RPMI7951 (cell line): ENCODE measurements at places on chromosomes 5 and 9. TPM values are rescaled to one million over a fixed set of nuclear protein-coding genes. Genes with fewer than 3 reads are reported as not detected.

GRCh38 chr9:134152022-134152448 lies 12.3 kb downstream of the RNU6ATAC start:
- no peak for DNase-seq

DNA sequence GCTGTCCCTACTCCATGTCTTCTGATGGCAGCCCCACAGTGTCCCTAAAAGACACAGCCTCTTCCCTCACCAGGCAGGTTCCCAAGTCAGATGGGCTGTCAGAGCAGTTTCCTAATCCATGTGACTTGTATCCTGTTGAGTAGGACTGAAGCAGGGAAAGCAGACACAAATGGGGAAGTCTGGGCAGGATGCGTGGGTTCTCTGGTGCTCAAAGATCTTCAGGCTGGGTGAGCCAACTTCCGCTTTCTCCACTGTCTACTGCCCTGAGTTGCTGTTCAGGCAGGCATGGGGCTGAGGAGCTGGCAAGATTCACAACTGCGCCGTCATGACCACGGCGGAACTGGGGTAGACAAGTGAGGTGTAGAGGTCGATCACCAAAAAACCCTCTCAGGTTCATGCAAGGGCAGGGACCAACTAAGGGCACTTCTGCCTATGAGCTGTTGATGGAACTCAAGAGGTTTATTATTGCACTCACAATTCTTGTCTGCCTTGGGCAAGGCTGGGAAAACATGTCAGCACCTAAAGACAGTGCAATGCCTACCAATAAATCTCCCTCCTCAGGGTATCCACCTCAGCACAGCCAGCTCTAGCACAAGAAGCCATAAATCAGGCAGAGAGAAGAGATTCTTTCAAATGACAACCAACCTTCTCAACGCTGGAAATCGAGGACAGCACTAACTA lies 83.4 kb downstream of the RAPGEF1 start:
- no peak for DNase-seq

The CCNJL gene
- total RNA-seq: 2.3 and 3.0 TPM in 2 replicates

The GRXCR2 gene
- not detected in 2 replicates for total RNA-seq

- DNase-seq: no peak
Measured at GRCh38 chr5:41418220-41419031, 92.0 kb downstream of the PLCXD3 start.

The CXCL14 gene
- not detected in 2 replicates for total RNA-seq
